SW 1271 (cell line): ENCODE measurements at places on chromosomes 4 and X.

- DNase-seq = no peak
These were observed 38.3 kb downstream of the TKTL1 start for GRCh38 chrX:154333837-154334271.

DNA sequence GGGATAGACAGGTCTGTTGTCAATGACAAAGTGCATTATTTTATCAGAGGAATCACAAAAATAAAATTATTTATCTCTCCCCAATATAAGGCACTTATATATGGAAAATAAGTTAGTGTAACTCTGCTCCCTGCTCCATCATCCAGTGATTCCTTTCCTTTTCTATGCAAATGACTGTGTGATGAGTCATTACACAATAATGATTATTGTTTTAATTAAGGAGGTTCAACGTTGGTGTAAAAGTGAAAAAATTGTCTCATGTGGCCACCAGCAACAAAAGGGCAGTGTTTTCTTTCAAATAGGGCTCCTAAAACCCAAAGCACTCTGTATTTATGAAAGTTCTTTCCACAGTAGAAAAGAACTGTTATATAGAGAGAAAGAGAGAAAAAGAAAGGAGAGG is 16.7 kb downstream of the SLC7A11 start:
- DNase-seq = peak; percentile 12

DNA sequence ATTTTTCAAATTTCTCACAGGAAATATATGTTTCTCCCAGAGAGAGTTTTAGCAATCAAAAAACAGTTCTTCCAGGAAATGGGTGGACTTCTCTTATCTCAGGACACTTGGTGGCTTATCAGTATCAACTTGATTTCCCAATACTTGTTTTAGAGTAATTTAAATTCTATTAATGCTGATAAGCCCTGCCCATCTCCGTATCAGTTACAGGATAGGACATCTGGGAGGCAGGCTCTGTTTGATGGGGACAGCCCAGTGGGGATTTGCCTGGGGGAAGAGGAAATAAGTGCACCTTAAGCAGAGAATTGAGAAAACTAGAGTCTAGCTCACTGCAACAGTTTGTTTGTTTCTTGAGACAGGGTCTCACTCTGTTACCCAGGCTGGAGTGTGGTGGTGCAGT is 43.2 kb upstream of the PDGFRA start:
- no peak for DNase-seq

- no peak for DNase-seq
These were observed 24.4 kb downstream of the DCX start for GRCh38 chrX:111387470-111388070.

GRCh38 chr4:8646296-8647093 is 53.9 kb downstream of the CPZ start:
- DNase-seq = no peak

GRCh38 chrX:18871161-18871890 is 112.6 kb downstream of the PHKA2 start:
- no peak for DNase-seq

DNA sequence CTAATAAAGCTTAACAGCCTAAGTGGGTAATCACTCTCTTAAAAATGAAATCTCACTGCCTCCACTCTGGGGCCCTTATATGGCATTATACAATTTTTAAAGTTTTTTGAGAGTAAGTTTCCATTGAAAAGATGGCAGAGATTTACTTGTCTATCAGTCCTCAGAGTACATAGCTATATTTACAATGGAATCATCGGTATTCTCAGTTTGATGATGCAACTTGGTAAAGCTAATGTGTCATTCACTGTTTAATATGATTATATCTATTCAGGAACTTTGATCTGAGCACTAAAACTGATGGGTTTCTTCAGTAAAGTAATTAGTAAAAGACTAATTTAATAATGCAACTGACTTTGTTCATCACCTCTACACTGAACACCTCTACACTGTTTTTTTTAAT is 51.6 kb downstream of the CT47B1 start:
- no peak for DNase-seq

DNA sequence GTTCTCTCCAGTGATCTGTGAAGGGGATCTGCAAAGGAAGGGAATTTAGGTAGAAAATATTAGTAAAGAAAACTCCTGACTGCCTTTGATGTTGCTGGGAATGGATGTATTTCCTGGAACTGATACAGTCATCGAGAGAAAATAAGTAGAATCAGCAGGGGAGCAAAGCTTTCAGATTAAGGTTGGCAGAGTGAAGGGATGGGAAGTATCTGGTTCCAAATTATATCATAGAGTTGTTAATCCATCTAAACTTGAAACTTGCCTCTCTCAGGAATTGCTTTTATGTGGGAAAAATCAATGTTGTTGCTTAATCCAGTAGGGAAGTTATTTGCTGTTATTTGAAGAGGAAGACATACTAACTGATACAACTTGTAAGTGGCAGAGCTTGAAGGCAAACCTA is 19.3 kb downstream of the EPHA5 start:
- no peak for DNase-seq

- no peak for DNase-seq
These were observed 6.5 kb downstream of the SMIM9 start for GRCh38 chrX:154828016-154828408.

- DNase-seq = no peak
These were observed 13.6 kb upstream of the ABLIM2 start for GRCh38 chr4:8171984-8172924.

DNA sequence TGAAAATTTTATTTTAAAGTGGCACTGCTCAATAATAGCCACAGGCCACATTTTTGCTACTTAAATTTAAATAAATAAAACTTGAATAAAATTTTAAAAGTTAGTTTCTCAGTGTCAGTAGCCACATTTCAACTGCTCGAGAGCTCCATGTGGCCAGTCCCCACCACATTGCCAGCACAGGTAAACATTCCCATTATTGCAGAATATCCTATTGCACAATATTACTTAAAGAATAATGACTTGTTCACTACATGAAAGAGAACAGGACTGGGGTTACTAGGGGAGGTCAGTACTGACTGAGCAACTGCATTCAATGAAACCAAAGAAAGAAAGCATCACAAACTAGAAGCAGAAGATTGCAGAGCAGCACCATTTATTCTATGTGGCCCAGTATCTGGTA is 2201.6 kb upstream of the TENM3 start:
- DNase-seq = no peak

GRCh38 chr4:21134994-21135393 is 434.7 kb downstream of the PACRGL start:
- peak; percentile 11 for DNase-seq

GRCh38 chr4:140612357-140612756 is 43.6 kb upstream of the UCP1 start:
- DNase-seq = no peak

DNA sequence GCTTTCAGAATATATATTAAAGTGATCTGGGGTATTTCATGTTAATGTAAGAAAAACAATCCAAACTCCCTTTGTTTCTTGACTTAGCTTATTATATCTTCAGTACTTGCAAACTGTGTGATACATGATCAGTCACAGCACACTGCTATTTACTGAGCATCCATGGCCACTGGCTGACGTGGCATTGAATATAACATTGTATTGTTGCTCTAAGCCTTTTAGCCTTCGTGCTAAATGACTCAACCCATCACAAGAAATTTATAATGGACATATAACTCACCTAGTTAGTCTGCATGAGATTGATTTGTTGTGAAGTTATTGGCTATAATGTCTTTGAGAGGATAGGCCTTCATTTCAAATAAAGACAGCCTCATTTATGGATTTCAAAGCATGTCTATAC is 642.6 kb downstream of the IL1RAPL1 start:
- no peak for DNase-seq

DNA sequence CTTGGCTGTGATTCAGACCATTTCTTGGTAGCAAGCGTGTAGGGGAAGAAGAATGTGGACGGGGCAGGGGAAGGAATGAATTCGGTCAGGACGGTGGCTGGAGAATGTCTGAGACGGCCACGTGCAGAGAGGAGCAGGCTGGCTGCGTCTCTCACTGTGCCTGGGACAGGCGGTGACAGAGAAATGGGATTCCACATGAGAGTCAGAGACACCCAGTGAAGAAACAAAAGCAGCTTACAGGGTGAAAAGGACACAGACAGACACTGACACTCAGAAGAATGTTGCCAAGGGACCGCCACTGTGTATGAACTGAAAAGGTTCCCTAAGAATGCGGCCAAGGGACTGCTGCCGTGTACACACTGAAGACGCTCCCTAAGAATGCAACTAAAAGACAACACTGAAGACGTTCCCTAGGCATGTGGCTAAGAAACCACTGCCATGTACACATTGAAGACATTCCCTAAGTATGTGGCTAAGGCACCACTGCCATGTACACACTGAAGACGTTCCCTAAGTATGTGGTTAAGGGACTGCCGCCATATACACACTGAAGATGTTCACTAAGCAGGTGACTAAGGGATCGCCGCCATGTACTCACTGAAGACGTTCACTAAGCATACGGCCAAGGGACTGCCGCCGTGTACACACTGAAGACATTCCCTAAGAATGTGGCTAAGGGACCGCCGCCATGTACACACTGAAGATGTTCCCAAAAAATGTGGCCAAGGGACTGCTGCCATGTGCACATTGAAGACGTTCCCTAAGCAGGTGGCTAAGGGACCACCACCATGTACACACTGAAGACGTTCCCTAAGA is 49.1 kb downstream of the DHRSX start:
- no peak for DNase-seq

DNA sequence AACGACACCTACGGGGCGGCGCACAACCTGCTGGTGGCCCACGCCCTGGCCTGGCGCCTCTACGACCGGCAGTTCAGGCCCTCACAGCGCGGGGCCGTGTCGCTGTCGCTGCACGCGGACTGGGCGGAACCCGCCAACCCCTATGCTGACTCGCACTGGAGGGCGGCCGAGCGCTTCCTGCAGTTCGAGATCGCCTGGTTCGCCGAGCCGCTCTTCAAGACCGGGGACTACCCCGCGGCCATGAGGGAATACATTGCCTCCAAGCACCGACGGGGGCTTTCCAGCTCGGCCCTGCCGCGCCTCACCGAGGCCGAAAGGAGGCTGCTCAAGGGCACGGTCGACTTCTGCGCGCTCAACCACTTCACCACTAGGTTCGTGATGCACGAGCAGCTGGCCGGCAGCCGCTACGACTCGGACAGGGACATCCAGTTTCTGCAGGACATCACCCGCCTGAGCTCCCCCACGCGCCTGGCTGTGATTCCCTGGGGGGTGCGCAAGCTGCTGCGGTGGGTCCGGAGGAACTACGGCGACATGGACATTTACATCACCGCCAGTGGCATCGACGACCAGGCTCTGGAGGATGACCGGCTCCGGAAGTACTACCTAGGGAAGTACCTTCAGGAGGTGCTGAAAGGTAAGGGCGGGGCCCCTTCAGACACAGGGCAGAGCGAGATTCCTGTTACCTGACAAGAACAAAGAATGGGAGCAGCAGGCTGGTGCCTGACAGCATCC is 11.7 kb downstream of the RPL9 start:
- DNase-seq = no peak

GRCh38 chr4:82618103-82618720 is 56.4 kb upstream of the TMEM150C start:
- DNase-seq = no peak

DNA sequence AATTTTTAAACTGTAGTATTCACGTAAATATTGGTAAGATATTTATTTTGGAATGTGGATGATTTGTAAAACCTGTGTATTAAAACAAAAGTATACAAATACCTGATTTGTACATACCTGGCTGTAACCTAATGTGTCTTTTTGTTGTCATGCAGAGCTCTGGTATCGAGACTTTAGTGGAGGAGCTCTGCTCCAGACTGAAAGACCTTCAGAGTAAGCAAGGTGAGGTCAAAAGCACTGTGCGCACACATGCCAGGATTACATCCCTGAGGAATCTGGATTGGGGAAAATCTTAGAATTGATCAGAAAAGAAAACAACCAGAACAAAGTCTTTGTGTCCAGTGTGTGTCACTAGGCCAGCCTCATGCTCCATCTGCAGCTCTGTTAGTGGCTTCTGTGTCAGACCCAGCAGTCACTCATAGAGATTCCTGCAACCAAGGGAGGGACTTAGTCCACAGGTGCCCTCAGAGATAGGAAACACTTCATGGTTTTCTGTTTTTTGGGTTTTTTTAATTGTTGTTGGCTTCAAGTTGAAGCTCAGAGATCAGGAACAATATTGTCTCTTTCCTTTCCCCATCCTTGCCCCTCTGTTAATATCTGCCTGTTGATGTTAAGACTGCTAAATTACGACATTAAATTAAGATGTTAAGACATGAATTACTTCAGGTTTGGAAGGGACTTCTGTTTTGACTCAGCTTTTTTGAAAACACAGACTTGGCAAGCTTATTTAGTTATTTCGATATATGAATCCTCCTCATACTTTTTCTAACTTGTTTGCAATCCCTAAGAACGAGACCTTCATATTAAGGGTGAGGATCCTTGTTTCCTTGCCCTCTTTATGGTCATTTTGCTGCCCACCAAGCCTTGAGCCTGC is 52.4 kb upstream of the TBC1D14 start:
- no peak for DNase-seq

DNA sequence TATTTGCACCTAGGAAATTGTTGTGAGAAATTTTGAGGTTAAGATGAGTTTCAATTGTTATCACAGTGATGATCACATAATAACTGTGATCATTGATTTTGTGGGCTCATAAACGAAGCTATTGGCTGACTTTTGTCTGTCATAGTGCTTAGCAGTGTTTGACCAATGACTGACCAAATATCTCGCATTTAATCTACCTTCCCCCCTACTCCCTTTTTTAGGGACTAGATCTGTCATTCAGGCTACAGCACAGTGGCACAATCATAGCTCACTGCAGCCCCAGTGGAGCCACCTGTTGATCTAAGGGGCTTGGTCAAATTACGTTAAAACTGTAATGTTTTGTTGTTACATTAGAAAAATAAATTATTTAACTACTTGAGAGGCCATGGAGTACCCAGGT is 1.5 kb downstream of the FUNDC2 start:
- DNase-seq = no peak

GRCh38 chr4:10441512-10441911 is 15.7 kb downstream of the ZNF518B start:
- no peak for DNase-seq

DNA sequence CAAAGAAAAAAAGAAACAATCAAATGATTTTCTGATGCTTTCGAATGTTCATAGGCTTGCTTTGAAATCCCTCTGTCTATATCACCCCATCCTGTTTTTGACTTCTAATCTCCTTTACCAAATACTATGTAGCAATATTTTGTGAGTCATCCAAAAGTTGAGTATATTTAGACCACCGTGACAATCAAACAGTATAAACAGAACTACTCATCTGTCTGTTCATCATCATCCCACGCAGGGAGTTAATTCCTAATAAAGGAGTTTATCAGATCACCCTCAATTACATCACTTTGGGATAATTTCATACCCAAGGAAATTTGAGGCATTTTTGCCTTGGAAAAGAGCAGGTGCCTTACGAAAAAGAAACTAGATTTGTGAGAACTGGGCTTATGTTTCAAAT is 212.9 kb downstream of the CBR4 start:
- DNase-seq = no peak

- no peak for DNase-seq
These were observed 76.1 kb downstream of the ARHGAP6 start for GRCh38 chrX:11589641-11590040.

DNA sequence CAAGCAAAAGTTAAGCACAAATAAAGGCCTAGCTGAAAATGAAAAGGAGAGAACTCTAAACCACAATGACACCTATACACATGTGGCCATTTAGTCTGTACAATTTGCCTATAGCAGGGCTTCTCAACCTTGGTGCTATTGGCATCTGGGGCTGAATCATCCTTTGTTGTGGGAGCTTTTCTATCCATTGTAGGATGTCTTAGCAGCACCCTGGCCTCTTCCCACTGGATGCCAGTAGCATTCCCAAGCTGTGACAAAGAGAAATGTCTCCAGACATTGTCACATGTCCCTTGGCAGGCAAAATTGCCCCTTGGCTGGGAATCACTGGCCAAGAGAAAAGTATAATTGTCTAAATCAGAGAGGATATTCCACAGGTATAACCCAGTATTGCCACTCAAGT is 13.5 kb upstream of the PRPS2 start:
- DNase-seq = no peak
